CD4-positive, alpha-beta T cell (primary cell): ENCODE measurements at places on chromosomes 1 and 21. TPM values are rescaled to one million over a fixed set of nuclear protein-coding genes. Genes with fewer than 3 reads are reported as not detected.

LEMD1 gene
- total RNA-seq, result not detected

DNA sequence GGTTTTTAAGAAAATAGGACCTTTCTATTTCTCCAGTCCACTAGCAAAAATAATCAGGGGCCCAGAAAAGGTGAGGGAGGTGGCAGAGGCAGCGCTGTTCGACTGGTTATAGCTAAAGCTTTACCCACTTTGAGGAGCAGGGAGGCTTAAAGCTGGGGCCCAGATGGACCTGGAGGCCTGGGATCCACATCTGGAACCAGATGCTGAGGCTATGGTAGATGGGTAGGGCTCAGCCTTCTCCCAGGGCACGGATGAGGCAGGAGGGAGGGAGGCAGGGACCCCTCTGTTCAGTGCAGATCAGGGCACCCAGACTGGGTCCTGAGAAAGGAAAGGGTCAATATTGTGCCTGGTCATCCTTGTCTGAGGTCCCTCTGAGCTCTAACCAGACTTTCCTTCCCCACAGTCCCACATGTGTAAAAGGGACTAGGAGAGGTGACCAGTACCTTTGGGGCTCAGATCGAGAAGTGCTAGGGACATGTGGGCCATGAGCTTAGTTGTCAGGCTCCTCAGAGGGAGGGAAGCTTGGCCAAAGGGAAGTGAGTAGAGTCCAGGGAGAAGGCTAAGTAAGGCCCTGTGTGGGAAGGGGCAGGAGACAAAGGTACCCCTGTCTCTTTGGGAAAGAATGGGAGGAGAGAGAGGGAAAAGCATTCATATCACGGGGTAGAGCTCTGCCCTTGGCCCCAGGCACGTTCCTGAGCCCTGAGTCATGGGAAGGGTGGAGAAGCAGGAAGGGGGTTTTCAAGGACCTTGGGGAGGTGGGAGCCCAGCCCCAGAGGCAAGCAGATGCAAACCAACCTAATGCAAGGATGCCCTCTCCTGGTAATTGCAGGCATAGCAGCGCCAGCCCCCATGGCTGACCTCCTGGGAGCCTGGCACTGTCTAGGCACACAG lies 15.4 kb downstream of the LMNA start:
- peaks cover 58% of the 10 kb centered on the region for H3K4me1 ChIP-seq
- no peak overlapping the region for H3K27ac ChIP-seq
- peak; percentile 72 for DNase-seq
- no peaks in the 10 kb centered on the region for H3K27me3 ChIP-seq
- no peak overlapping the region for H3K4me3 ChIP-seq

DNA sequence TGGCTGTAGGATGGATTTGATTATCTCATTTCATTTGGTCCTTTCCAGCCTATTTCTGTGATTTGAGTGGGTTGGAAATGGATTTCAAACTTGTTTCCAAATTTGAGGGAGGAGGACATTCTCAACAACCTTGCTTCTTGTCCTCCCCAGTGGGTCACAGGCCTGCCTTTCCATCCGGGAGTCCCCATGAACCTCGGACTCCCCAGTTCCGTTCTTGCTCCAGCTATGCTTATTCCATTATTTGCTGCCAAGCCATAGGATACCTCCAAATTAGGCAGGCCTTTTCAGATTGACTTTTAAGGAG lies 97.8 kb downstream of the DUSP10 start:
- no peaks in the 10 kb centered on the region for H3K27me3 ChIP-seq
- no peak overlapping the region for H3K27ac ChIP-seq
- DNase-seq, result no peak
- no peak overlapping the region for H3K4me3 ChIP-seq

AZIN2 gene
- total RNA-seq, result 4.9 TPM

GRCh38 chr21:24436236-24436635 lies 1171.0 kb downstream of the MRPL39 start:
- H3K36me3 ChIP-seq, result no peaks in the 10 kb centered on the region
- H3K27me3 ChIP-seq, result no peaks in the 10 kb centered on the region
- H3K27ac ChIP-seq, result no peak overlapping the region
- DNase-seq, result no peak
- no peak overlapping the region for H3K4me3 ChIP-seq

GRCh38 chr1:240295811-240296210 lies 204.1 kb downstream of the FMN2 start:
- no peak overlapping the region for H3K4me3 ChIP-seq
- no peaks in the 10 kb centered on the region for H3K36me3 ChIP-seq
- H3K4me1 ChIP-seq, result no peaks in the 10 kb centered on the region

DNA sequence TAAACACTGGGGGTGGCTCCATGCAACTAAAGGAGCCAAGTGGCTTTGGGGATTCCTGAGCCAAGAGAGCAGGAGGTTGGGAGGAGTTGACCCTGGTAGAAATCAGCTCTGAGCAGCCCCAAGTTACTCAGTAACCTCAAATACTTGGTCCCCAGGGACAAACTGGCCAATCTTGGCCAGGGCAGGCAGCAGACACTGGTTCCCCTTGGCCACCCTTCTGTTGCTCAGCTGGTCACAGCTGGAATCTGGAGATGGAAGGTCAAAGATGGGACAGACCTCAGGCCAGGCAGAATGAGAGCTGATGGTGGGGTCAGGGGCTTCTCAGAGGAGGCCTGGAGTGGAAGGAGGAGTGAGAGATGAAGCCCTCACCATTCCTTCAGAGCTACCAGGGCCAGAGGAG lies 3.3 kb upstream of the RHBG start:
- no peaks in the 10 kb centered on the region for H3K36me3 ChIP-seq
- H3K27me3 ChIP-seq, result peaks cover 40% of the 10 kb centered on the region
- peaks cover 7% of the 10 kb centered on the region for H3K4me1 ChIP-seq
- no peak overlapping the region for H3K4me3 ChIP-seq
